ENCODE measurements at places on chromosomes 1 and 21.

DNA sequence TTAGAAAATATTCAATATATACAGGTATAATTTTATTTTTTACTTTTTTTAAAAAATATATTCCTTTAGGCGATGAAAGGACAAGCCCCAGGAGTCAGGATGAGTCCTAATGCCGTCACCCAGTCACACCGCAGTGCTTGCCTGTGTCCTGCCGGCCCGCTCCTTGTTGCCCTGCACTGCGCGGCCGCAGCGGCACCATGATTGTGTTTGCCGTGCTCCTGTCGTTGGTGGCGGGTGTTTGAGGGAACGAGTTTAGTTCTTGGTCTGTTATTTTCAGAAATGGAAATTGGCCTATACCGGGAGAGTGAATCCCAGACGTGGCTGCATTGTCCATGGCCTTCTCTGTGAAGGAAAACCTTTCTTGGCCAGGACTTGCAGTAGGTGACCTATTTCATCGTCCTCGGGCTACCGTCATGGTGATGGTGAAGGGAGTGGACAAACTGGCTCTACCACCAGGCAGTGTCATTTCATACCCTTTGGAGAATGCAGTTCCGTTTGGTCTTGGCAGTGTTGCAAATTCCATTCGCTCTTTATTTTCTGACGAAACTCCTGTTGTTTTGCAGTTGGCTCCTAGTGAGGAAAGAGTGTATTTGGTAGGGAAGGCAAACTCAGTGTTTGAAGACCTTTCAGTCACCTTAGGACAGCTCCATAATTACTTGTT is 45.9 kb upstream of the CRB1 start:
- no peak for DNase-seq

DNA sequence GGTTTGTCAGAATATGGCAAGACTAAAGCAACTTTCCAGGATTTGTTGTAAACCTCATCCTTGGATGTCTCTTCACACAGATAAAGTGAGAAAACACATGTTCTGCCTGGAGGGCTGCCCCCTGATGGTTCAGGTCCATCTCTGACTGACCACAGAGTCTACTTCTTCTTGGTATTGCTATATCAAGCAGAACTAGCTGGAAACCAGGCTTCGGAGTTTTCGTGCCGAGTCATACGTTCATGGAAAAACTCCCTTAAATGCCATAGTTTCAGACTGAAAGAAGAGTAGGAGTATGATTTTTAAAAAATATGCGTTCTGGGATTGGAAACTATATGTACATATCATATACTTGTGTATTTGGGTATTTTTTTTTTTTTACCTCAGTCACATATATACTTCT is 5.8 kb downstream of the OR10T2 start:
- DNase-seq, result no peak

DNA sequence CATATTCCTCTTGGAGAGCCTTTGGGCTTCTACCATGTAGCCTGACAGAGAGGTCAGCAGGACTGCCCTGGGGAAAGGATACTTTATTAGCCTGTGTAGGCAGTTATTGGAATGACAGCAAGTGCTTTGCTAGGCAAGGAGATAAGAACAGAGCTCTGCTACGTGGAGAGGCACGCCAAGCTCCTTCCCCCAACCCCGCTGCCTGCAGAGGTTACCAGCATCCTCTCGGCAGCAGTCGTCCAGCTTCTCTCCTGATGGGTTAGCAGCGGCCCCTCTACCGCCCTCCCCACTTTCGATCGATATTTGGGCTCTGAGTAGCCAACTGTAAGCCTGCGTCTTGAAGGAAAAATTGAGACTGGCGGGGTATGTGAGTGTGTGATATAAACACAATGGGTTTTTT is 122.3 kb downstream of the DHRS3 start:
- no peak for DNase-seq

GRCh38 chr1:23546897-23547584 is 12.3 kb downstream of the ID3 start:
- DNase-seq, result no peak

GRCh38 chr1:196302420-196302819 is 305.8 kb downstream of the KCNT2 start:
- no peak for DNase-seq

- no peak for DNase-seq
Measured at GRCh38 chr21:37119421-37120218, 46.6 kb downstream of the TTC3 start.

DNA sequence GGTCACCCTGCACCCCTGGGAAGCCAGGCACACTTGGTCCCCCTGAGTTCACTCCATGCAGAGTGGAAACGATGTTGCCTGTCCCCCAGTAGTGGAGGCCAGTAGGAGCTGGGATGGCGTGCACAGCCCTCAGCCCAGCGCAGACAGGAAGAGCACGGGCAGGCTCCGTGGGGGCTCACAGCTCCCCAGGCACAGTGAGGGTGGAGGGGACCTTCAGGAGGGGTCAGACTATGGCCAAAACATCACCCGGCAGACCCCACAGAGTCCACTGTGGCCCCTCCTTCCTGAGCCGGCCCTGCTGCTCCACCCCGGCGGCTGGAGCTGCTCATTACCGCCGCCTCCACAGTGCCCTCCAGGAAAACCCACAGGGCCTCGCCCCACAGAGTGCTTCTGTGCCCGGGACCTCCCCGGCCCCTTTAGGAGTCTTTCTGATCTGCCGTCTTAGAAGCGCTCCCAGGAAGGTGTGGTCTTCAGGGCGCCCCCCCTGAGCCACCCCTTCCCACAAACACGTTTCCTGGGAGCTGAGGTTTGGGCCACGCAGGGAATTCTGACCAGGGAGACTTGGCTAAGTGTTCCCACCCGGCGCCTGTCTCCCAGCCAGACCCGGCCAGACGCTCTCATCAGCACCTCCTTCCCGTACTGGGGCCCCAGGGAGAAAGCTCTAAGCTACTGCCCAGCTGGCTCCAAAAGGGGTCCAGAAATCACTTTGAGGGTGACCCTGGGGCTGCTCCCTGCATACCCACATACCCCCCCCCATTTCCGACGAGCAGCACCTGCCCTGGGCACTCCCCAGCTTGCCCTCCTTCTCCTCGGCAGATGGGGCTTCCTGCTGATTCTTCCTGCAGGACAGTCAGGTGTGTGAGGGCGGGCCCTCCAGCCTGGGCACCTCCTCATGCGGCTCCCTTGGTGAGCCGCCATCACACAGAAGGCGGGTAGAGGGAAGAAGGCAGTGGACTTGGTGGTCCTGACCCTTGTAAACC is 38.8 kb downstream of the RIPK4 start:
- DNase-seq, result no peak

DNA sequence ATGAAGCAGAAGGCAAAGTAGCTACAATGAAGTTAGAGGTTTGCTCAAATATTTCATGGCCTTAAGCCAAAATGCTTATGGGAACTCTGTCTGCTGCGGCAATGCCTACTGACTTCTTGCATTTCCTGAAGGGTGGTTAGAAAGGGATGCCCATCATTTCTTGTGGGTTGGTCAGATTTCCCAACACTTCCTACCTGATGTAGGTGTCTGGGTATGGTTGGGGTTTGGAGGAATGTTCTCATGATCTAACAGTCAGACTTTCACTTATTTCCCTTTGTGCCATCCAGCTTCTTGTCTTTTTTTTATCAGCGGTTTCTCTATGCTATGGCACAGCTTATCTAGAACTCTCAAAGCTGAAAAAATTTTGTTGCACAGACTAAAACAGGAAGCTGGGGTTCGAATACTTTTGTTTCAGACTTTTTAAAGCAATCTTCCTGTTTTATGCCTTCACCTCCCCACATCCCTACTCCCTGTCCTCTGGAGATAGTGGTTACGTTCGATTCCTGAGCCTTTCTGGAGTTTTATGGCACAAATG is 307.7 kb downstream of the USP25 start:
- DNase-seq, result no peak

DNA sequence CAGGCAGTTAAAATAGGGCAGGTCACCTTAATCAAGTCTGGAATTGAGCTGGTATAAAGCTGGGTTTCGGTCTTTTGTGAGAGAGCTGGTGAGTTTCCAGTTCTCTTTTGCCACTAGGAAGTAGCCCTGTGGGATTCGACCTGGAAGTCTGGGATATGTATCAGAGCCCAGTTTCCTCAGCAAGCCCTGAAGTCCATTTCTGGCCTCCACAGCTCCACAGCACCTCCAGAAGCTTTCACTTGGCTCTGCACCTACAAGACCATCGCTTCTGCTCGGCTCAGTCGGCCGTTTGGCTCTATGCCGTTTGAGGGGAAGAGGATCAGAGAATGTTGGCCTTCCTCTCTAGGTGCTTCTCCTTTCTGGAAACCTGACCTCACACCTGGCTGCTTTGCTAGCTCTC is 148.0 kb downstream of the GALNT2 start:
- no peak for DNase-seq

DNA sequence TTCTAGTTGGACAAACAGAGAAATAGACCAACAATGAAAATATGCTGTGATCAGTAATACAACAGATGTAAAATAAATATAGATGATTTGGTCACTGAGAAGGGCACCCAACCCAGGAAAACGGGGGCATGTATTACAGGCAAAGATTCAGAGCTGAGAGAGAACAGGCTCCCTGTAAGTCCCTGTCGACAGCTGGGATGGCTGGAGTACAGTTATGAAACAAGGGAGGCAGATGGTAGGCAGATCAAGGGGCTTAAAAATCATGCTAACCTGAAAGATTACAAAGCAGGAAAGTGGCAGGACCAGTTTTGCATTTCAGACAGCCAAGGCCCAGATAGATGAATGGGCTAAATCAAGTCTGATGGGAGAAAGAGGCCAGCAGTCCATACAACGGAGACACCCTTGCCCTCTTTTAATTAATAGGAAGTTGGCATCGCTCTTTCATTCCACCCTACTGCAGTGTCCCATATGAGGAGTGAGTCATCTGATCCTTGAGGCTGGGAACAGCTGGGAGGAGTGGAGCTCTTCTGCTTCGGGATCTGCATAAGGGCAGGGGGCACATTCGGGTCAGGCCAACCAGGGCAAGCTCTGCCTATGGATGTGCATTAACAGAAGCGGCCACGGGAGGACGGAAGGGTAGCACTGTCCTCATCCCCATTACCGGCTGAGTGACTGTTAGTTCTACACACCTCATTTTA is 171.1 kb downstream of the DAB1 start:
- DNase-seq, result no peak

DNA sequence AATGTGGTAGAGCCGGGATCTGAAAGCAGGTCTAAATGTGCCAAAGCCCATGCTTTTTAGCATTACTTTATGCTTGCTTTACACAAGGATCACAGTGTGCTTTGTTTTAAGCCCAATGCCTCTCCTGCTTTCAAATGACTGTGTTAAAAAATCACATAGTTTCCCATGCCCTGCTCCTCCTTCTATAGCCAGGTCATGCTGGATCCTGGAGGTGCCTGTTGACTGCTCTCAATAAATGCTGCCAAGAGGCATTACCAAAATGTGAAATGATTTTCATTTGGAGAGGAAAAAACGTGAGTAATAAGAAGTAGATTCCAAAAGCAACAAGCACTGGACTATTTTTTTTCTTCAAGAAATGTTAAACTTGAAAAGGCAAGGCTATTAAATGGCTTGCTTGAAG is 420.7 kb upstream of the USP24 start:
- no peak for DNase-seq

DNA sequence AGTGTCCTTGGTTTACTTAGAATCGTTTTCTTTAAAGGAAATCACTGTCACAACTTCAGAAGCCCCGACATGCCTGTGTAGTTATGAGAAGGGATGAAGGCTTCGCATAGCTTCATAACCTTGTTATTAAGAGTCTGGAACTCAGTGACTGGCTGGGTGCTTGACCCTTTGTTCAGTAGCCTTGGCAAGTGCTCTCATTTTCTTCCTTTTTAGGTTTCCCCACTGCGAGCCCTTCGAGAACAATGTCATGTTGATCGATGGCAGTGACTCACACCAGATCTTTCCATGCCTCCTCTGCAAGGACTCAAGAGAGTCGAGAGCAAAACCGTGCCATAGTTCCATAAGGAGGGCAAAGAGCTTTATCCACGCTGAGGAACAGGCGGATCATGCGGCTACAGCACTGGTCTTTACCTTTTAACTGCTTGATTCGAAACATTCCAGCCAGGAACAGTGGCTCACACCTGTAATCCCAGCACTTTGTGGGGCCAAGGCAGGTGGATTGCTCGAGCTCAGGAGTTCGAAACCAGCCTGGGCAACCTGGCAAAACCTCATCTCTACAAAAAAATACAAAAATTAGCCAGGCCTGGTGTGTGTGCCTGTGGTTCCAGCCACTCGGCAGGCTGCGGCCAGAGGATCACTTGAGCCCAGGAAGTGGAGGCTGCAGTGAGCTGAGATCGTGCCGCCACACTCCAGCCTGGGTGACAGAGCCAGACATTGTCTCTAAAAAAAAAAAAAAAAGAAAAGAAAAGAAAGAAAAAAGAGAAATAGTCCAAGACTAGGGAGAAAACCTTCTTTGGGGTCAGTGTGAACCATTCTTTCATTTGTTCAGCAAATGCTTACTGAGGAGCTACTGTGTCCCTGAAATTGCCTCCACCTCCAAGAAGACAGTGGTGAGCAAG is 95.4 kb upstream of the ERRFI1 start:
- peak; percentile 56 for DNase-seq

- peak; percentile 80 for DNase-seq
Measured at GRCh38 chr21:25421321-25422028, 185.8 kb downstream of the MRPL39 start.

- DNase-seq, result peak; percentile 77
Measured at GRCh38 chr1:161127649-161128048, 4.8 kb downstream of the DEDD start.

DNA sequence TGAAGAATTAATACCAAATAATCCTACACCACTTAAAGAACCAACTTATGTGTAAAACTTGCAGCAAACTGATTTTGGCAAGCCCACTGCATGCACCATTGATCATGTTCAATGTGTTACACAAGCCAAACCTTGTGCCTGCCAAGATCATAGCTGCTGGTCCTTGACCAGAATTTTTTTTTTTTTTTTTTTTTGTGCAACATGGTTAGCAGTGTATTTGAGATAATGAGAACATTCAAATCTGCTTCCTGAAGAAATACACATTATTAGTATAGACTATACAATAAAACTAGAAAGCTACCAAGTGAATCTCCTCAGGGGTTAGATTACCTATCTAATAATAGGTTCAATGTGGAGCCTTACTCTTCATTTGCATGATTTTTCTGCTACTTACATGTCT is 421.0 kb downstream of the MRPL39 start:
- DNase-seq, result no peak

DNA sequence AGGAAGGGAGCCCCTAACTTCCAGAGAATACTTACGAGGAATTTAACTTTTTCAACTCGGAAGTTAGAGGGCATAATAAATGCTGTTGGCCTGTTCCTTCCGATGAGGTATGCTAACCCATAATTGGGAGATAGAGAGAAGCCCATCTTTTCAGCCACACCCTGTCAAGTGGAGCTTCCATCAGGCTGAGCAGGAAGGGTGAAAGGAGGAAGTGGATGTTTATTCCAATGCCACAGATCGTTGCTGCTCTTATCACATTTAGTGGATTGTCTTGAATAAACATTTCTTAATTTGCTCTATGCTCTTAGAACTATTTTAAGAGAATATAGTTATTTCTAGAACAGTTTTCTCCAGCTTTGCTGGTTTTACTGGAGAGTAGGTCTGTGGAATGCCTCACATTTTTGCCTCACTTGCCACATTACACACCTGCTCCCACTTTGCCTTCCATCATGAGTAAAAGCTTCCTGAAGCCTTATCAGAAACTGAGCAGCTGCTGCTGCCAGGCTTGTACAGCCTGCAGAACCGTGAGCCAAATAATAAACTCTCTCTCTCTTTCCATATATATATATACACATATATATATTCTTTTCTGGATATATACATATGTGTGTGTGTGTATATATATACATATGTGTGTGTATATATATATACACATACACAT is 60.0 kb upstream of the RGS21 start:
- DNase-seq, result no peak

- DNase-seq, result no peak
Measured at GRCh38 chr1:113980110-113980509, 836 bp downstream of the OLFML3 start.

- no peak for DNase-seq
Measured at GRCh38 chr1:24212376-24212775, 25.3 kb upstream of the IFNLR1 start.

GRCh38 chr1:17689011-17689410 is 66.1 kb upstream of the ACTL8 start:
- DNase-seq, result no peak

All from MV-4-11 (cell line).